ENCODE measurements at places on chromosomes 7 and 10.

- peak; percentile 75 for DNase-seq
These were observed 2.0 kb upstream of the LZTS2 start for GRCh38 chr10:100997360-100998182.

GRCh38 chr7:131943646-131944045, 387.2 kb upstream of the PODXL start:
- no peak for DNase-seq

DNA sequence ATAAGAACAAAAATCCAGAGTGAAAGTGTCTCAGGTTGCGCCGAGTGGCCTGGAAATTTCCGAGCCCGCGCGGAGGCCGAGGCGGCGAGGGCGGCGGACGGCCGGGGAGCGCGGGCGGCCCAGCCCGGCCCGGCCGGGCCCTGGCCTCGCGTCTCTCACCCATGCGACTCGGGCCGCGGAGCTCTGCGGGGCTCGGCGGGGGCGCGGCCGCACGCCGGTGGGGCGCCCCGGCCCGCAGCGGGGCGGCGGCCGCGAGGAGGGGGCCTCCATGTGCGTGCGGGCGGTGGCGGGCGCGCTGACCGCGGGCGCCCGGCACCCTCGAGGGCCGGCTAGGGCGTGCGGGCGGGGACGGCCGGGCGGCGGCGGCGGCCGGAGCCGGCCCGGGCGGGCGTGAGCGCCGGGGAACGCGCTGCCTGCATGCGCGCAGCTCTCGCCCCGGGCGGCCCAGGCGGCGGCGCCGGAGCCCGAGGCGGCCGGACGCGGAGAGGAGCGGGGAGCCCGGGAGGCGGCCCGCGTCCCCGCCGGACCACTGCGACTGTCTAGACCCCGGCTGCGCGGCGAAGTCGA, 302 bp upstream of the EN2 start:
- DNase-seq: no peak

GRCh38 chr10:86708783-86709380, 40.6 kb downstream of the LDB3 start:
- DNase-seq: no peak

GRCh38 chr7:137940656-137941518, 61.0 kb downstream of the CREB3L2 start:
- no peak for DNase-seq

DNA sequence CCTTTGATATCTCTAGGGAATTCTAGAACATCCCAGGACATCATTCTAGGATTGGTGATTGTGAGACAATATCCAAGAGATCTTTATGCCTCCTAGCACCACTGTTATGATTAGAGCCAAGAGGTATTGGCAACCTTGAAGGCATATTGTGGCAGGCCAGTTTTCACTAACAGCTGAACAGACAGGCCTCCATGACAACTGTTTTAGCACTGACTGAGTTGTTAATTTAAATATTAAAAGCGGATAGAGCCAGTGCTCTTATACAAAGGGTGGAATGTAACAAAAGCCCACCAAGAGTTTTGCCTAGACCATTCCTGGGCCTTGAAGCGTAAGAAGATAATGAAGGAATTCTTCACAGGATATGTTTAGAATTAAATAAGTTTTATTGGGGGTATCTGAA, 131.9 kb downstream of the DGKB start:
- DNase-seq: no peak

- DNase-seq: no peak
These were observed 39.7 kb downstream of the SIRT1 start for GRCh38 chr10:67924136-67924535.

DNA sequence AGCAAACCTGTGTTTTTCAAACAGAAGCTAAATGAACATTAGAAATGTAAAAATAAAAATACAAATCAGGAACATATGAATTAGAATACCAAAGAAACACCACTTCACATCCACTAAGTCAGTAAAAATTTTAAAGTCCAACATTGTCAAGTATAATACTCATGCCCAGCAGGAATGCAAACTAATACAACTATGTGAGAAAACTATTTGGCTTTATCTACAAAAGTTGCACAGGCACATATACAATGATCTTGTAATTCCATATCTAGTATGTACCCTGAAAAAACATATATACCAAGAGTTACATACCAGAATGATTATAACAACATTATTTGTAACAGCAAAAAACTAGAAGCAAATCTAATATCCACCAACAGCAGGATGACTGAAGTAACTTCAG, 91.1 kb downstream of the RNF32 start:
- no peak for DNase-seq

DNA sequence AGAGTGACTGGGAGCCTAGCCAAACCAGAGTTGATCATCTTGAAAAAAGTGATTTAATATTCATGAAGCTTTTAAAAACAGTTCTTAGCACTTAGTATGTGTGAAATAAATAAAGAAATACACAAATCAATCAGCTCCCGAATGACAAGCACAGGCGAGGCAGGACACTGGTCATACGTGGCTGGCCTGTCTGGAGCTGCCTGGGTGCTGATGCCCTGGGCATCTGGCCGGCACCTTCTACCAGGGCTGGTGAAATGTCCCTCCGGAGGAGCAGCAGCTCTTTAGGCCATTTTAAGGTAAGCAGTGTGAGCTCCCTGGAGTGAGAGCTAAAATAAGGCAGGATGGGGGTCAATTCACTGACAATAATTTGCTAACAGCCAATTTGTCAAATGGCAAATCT, 23.7 kb downstream of the IL15RA start:
- no peak for DNase-seq

DNA sequence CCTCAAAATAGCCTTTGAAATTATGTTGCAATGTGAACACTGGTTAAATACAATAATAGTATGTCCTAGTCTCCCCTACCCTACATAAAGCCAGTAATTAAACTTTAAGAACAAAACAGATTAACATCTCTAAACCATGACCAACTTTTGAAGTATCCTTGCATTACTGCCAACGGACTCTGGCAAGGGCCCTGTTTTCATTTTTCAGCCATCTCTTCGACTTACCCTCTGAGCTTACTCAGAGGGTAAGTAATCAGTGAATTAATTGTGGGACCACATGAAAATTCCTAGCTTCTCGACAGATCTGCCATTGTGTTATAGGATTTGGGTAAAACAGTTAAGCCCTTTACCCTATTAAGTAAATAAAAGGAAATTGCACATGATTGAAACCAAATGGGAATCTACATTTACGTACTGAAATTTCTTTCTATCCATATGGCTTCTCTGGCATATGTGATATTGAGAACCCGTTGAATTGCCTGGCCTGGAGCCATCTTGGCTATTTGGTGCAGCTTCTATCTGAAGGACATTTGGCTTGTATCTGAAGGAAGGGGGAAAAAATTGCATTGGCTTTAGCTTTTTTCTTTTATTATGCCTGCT, 39.6 kb downstream of the DYNC1I1 start:
- no peak for DNase-seq

DNA sequence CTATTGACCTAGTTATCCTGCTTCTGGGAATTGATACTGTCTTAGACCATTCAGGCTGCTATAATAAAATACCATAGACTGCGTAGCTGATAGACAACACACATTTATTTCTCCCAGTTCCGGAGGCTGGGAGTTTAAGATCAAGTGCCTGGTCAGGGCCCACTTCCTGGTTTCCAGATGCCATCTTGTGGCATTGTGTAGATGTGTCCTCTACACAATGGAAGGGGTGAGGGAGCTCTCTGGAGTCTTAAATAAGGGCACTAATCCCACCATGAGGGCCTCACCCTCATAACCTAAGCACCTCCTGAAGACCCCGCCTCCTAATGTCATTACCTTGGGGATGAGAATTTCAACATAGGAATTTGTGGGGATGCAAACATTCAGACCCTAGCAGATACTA, 62.4 kb downstream of the SLC35B4 start:
- no peak for DNase-seq

GRCh38 chr7:135745703-135746312, 2.8 kb downstream of the FAM180A start:
- DNase-seq: no peak

GRCh38 chr10:77049896-77050295, 587.7 kb downstream of the KCNMA1 start:
- no peak for DNase-seq

DNA sequence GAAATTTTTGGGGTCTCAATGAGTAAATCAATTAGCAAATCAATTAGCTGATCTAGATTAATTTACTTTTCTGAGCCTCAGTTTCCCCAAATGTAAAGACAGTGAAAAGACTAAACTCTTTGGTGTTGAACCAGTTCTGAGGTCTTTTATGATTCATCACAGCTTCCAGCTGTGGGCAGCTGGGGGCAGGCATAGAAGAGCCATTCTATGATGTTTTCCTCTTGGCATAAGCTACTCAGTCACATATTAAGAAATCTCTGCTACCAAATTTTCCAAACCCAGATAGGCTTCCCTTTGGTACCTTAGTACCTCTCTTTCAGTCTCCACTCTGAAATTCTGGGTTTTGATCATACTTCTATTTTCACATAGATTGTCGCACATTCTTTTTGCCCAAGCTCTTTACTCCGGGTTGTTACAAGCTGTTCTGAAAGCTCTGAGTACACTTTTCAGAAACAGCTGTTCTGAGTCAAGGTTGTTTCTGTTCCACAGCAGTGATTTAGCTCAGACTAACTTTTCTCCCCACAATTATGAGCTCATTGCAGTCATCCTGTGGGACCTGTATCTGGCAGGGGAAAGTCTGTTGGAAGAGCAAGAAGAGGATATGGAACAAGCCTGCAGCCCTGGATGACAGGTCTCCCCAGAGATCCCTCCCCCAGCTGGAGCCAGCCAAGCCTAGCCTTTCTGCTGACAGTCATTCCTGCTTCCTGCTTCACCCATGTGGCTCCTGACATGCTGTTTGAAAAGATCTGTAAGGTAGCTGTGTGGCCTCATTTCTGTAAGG, 599.6 kb upstream of the GHITM start:
- no peak for DNase-seq

GRCh38 chr10:91220954-91221675, 652 bp downstream of the PCGF5 start:
- no peak for DNase-seq

DNA sequence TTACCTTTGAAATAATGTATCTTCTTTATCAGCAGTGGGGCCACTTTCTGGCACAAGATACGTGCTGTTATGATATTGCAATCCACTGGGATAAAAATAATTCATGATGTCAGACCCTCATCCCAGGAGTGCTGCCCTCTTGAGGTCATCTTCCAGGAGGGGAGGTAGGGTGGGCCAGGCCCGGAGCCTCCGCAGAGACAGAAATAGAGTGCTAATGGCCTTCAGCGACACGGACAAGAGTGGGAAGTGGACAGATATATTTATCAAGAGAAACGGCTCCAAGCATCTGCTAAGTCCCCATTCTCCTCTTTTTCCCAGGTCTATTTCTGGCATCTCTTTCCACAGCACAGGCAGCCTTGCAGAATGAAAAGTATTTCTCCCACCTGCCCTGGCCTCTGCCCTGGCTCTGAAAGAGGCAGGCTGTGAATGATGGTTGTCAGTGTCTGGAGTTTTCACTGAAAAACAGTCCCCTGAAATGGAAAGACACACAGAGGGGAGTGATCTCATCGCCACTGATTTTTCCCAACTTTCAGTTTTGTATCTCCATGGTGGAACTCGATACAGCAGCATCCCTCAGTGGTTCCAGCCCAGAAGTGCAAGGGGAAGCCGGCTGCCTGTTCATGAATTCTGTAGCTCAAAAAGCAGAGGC, 251.7 kb upstream of the MYO3A start:
- DNase-seq: no peak

- no peak for DNase-seq
These were observed 20.1 kb upstream of the ITPRID1 start for GRCh38 chr7:31493714-31494181.

DNA sequence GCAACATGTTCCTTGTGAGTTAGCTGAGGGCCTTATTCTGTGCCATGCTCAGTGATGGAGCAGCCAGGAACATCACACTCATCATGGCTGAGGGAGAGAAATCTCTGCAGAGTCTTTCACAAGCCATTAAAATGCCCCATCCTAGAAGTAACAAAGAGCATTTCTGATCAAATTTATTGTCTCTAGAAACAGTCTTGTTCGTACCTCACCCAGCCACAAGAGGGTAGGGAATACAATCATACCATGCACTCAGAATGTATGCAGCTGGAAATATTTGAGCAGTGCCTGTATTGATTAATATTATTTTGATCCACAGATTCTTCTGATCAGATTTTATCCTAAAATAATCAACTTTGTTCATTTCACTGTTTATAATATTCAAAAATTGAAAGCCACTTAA, 17.3 kb downstream of the VPS26A start:
- no peak for DNase-seq

- no peak for DNase-seq
These were observed 84.9 kb upstream of the LRRN3 start for GRCh38 chr7:111006040-111006439.

GRCh38 chr7:85018498-85018897, 168.4 kb downstream of the SEMA3D start:
- DNase-seq: no peak

GRCh38 chr10:107647462-107647861, 483.0 kb upstream of the SORCS1 start:
- no peak for DNase-seq

GRCh38 chr10:91381257-91381891, 28.8 kb upstream of the HECTD2 start:
- DNase-seq: peak; percentile 43

GRCh38 chr7:1893036-1893435, 223.0 kb downstream of the ELFN1 start:
- DNase-seq: no peak

GRCh38 chr7:96319439-96319838, 2.5 kb downstream of the SLC25A13 start:
- no peak for DNase-seq

- DNase-seq: no peak
These were observed 69.3 kb downstream of the HIPK2 start for GRCh38 chr7:139708541-139708940.

DNA sequence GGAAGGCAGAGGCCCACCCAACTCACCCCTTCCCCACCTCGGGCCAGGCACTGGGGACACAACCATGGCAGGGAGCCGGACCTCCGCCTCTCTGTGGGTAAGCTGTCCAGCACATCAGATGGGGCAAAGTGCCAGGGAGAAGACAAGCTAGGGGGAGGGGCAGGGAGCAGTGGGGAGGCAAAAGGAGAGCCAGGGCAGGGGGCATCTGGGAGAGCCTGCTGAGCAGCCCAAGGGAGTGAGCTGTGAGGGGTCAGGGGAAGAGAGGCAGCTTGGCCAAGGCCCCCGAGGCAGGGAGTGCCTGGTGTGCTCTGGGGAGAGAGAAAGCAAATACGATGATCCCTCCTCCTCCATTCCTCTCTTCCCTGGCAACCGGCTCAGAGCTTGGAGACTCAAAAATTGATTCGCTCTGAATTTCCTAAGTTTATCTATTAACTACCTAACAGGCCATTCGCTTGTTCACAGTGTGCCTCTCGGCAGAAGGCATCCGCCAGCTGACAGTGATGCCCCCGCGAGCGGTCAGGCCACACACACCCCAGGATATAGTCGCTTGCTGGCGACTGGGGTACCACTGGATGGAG, 4.5 kb downstream of the CAMK2B start:
- DNase-seq: no peak

DNA sequence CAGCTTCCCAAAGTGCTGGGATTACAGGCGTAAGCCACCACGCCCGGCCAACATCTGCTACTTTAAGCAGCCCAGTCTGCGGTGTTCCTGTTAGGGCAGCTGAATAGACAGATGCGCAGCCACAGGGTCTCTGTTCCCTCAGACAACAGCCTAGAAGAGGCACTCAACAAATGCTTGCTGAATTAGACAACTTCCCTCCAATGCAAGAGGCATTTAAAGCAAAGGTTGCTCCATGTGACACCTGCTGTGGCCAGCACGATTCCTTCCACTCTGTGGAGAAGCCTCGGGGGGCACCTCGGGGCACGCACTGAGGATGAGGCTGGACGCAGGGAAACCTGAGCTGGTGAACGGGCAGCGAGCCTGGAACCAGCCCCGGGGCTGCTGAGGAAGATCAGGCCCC, 237.8 kb downstream of the MAD1L1 start:
- DNase-seq: no peak

- DNase-seq: peak; percentile 76
These were observed at the start of gene SLC37A3 for GRCh38 chr7:140397784-140398750. Gene SLC37A3 (minus strand): TSS chr7:140398530. CDS start chr7:140382526, 16,004 bp downstream.
